ENCODE measurements at places on chromosomes 2 and 18. TPM values are rescaled to one million over a fixed set of nuclear protein-coding genes. Genes with fewer than 3 reads are reported as not detected.

CRYGD gene
- total RNA-seq, result 1.9 TPM

MOGAT1 gene
- not detected for total RNA-seq

ORMDL1 gene
- total RNA-seq, result 59.0 TPM

OTOS gene
- total RNA-seq, result 1.4 TPM

LIMS4 gene
- total RNA-seq, result 0.45 TPM

GALNT13 gene
- 14.2 TPM for total RNA-seq

COLEC12 gene
- 25.3 TPM for total RNA-seq

DNA sequence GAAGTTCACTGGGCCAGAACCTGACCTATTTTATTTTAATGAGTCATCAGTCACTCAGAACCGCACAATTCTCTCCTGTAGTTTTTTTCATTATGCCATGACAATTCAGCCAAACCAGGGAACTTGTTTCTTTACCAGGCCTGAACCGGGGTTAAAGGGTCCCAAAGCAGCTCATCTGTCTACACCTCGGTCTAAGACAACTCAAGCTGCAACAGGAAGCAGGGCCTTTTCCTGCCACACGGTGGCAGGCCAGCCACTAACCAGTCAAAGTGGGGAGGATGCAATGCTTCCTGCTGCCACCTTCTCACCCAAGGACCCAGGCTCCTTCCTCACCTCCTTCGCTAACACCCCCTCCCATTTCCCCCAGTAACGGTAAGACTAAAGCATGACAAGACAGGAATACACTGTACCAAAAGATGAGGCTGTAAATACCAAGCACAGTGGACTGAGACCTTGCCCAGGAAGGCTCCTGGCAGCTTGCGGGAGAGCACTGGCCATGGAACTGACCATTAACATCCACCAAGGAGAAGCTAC is 56.7 kb upstream of the ACKR3 start:
- DNase-seq, result peak; percentile 51

GRCh38 chr2:63052411-63053080 is 1.9 kb downstream of the OTX1 start:
- DNase-seq, result no peak

DNA sequence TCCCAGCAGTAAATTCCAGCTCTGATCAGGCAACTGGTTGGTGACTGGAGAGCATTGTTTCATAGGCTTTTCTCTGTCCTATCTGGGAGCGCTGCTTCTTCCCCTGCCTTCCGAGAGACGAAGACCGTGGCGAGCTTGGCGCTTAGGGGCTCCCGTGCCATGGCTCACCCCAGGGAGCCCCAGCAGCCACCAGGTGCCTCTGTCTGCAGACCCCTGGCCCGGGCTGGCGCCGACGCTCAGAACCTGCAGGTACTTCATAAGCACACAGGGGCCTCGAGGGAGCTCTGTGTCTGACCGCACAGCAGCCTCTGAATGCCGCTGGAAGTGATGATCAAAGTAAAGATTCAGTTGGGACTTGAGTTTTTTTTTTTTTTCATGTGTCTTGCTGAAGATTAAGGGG is 19.1 kb upstream of the RBM44 start:
- DNase-seq, result no peak

DNA sequence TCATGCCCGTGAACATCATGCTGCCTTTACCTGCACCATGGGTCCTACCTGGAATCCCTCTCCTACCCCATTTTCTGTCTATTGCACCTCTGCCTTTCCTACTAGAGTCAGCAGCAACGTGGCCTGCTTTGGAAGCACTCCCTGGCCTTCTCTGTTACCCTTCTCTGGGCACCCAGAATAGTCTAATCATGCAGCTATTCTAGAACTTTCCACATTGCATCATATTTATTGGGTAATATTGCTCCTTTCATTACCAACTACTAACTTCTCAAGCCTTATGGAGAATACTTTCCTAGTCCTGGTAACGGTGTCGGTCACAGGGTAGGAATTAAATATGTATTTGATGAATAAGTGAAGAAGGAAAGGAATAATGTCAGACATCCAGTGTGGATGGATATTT is 33.3 kb upstream of the CREG2 start:
- DNase-seq, result no peak

GRCh38 chr18:74284191-74284979 is 7.4 kb downstream of the CYB5A start:
- DNase-seq, result no peak

GRCh38 chr2:187879491-187879890 is 325.3 kb upstream of the TFPI start:
- DNase-seq, result no peak

GRCh38 chr2:26847655-26848335 is at the start of gene DPYSL5:
DPYSL5 (plus strand) TSS chr2:26848132; CDS start chr2:26898500, 50,368 bp downstream.
- DNase-seq, result peak; percentile 98

DNA sequence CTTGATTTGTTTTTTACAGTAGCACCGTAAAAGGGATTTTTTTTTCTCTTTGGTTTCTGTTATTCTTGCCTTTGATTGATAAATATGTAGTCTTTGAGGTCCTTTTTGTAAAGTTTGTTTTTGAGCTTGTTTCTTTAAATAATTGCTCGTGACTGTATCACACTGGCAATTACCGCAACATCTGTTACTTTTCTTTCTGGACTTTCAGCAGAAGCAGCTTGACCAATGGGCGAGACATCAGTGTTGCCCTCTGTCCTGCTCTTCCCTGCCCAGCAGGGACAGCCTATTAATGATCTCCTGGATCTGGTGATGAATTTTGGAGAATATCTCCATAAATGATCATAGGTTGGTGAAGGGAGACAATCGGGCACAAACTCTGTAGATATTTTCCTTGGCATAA is 74.9 kb downstream of the TDRD15 start:
- DNase-seq, result no peak

GRCh38 chr2:119823734-119824334 is 64.1 kb downstream of the PTPN4 start:
- DNase-seq, result peak; percentile 25

GRCh38 chr2:46384457-46384815 is 87.2 kb downstream of the EPAS1 start:
- no peak for DNase-seq

- no peak for DNase-seq
Observed at GRCh38 chr2:73008766-73009135, 62.8 kb downstream of the SFXN5 start.

DNA sequence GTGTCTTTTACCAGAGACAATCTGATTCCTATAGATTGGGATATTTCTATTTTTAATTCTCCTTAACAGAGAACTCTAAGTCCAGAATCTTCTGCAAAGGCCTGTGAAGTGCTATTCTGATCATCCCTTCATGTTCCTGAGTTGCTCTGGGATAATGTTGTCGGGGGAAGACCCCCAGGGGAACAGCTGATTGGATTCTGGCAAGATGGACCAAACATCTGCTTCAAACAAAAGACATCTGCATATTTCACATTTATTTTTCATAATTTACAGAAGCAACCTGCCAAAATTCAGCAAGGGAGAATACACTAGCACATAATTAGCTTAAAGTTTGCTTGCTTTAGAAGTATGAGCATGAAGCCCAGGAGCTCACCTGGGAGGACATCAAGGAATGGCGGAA is 116.0 kb upstream of the ETAA1 start:
- no peak for DNase-seq

Data from cerebellum (tissue), 4 donors.